ENCODE measurements at places on chromosomes 1 and 21.

GRCh38 chr1:229554886-229555621 lies 3.5 kb downstream of the ABCB10 start:
- no peak for DNase-seq

- DNase-seq, result peak; percentile 44
These were observed 25.0 kb downstream of the CD244 start for GRCh38 chr1:160837558-160838205.

- DNase-seq, result no peak
These were observed 221.6 kb downstream of the BRINP2 start for GRCh38 chr1:177392336-177392735.

DNA sequence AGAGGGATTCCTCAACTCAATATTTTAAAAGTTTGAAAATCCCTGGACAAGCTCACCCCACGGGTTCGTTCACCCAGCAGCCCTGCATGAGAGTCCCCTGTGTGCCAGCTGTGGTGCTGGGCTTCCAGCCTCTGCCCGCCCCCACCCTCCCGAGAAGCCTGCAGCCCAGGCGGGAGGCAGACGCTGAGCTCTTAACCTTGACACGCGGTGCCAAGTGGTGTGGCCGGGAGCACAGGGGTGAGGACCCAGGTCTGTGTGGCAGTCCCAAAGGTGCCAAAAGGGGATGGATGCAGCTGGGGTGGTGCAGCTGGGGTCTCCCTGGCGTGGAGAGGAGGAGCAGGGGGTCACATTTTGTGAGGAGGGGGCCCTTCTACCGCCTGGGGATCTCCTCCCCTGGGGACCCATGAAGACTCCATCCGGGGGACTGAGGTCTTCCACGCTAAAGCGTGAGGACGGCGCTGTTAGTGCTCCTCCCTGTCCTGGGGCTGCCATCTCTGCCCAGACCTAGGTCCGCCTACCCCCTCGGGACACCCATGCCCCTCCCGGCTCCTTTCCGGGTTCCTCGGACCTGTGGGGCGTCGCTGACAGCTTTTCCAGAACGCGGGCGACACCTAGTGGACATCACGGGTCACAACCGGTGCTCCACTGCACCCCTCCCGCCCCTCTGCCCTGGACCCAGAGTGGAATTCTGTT lies 12.9 kb downstream of the PLA2G2F start:
- peak; percentile 57 for DNase-seq

DNA sequence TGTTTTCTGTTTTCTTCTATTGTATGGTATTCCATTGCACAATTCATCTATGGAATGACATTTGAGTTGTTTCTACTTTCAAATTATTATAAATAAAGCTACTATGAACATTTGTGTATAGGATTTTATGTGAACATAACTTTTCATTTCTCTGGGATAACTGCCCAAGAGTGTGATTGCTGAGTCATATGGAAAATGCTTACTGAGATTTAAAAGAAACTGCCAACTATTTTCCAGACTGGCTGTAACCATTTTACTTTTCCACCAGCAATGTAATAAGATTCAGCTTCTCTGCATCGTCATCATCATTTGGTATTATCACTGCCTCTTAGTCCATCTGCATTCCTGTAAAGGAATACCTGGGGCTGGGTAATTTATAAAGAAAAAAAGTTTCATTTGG lies 779.6 kb upstream of the PRMT6 start:
- no peak for DNase-seq

GRCh38 chr1:234928642-234929041 lies 200.0 kb downstream of the TOMM20 start:
- no peak for DNase-seq

- DNase-seq, result no peak
These were observed 3.2 kb upstream of the KIAA1614 start for GRCh38 chr1:180909462-180909976.

GRCh38 chr1:15525050-15526020 lies 1.3 kb upstream of the DNAJC16 start:
- no peak for DNase-seq

DNA sequence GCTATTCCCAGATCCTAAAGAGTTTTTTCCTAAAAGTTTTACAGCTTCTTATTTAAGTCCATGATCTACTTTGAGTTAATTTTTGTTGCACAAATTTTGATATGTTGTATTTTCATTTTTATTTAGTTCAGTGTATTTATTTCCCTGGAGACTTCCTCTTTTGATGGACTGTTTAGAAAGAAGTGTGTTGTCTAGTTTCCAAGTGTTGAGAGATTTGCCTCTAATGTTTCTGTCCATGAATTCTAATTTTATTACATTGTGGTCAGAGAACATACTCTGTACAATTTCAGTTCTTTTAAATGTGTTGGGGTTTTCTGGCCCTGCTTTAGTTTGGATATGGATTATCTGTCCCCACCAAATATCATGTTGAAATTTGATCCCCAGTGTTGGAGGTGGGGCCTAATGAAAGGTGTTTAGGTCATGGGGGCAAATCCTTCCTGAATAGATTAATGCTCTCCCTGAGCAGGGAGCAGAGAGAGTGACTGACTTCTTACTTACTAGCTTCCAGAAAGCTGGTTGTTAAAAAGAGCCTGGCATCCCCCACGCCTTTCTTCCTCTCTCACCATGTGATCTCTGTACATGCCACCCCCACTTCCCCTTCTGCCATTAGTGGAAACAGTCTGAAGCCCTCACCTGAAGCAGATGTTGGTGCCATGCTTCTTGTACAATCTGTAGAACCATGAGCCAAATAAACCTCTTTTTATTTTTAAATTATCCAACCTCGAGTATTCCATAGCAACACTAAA lies 4.6 kb downstream of the CHD1L start:
- DNase-seq, result no peak

DNA sequence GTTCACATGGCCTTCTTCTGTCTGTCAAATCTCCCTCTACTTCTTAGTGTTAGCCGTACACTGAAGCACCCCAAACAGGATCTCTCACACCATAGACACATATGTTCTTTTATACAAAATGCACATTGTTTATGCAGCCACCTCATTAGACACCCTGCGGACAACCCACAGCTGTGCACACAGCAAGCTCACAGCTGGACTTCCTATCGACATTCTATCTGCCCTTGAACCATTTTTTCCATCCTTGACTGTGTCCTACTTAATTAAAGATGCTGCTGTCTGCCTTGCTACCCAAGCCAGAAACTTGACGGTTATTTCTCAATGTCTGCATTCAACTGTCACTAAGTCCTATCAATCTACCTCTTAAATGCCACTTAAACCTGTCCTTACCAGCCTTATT lies 3.2 kb upstream of the ZBTB21 start:
- no peak for DNase-seq

DNA sequence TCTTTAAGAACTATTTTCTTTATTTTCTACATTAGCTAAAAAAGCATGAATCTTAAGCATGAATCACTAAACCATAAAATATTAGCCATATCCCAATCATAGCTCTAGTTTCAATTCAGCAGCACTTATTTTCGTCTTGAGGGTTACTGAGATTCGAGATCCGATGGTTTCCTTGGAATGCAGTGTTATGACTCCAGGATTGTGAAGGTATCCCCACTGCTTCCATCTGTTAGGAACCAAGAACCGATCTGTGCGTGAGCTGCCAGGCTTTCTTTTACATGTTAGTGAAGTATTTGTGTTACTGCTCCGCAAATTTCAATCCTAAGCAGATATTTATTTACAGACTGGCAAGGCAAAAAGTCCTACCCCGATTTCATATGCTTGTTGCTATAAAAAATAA lies 18.8 kb downstream of the TNFRSF9 start:
- DNase-seq, result no peak

GRCh38 chr1:151098126-151098525 lies 27.6 kb downstream of the GABPB2 start:
- no peak for DNase-seq

- DNase-seq, result no peak
These were observed 6.0 kb upstream of the SH2D2A start for GRCh38 chr1:156822680-156823079.

DNA sequence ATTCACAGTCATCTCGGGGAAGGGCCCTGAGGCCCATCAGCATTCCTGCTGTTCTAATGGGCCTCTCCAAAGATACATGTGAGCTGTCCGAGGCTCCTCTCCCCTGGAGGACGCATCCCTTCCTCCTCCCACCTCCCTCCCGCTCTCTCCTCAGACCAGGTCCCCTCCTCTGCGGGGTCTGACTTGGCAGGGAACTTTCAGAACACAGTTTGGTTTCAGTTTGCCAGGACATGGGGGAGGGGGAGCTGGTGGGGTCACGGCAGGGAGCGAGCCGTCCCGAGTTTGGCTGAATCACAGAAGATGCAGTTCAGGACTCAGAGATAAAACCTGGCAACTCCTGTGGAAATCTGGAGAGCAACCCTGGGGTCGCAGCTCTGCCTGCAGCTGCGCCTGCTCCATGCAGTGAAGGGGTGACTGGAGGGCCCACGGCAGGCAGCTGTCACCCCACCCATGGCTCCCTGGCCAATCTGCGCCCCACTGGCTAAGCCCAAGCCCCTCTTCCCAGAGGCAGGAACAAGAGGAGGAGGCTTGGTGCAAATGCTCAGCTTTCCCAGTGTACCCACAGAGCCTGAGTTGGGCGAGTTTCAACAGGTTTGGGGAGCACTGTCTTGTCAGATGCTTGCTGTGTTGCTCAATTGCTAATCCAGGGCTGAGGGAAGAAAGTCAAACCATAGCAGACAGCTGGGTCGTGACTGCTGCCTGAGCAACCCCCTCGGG lies 5.7 kb downstream of the WNT4 start:
- DNase-seq, result no peak

DNA sequence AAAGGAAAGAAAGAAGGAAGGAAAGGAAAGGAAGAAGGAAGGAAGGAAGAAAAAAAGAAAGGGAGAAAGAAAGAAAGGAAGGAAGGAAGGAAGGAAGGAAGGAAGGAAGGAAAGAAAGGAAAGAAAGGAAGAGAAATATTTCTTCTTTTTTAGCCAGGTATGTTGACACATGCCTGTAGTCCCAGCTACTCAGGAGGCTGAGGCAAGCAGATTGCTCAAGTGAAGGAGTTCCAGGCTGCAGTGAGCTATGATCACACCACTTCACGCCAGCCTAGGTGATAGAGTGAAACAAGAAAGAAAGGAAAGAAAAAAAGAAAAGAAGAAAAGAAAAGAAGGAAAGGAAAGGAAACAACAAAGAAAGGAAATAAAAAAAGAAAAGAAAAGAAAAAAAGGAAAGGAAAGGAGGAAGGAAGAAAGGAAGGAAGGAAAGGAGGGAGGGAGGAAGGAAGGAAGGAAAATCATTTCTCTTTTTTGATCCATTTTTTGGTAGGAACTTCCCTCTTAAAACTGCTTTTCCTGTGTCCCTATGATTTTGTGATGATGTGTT lies 5.8 kb upstream of the ZMYM1 start:
- no peak for DNase-seq

DNA sequence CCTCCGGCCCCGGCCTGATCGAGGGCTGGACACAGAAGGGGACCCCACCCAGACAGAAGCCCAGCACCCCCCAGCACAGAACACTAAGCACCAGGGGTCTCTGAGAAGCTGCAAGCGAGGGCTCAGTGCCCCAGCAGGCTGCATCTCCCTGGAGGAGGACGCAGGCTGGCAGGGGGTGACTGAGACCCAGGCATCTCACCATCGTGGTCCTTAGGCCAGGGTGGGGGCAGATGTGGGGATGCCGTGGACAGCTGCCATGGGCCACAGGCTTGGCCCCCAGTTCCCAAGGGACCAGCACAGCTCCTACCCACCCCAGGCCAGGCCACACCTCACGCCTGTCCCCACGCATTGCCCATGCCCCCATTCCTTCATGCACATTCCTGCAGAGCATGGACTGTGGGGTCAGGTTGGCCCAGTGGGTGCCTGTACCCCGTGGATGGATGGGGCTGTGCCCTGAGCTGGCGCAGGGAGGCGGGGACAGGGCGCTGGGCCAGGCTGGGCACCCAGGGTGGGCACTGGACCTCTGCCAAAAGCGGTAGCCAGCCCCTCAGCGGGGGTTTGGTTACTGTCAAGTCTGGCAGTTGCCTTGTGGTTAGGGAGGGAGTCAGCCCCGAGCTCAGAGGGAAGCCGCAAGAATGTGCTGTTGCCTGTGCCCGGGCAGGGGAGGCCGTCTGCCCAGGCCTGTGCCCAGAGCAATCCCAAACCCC lies 61.5 kb downstream of the ARHGEF16 start:
- DNase-seq, result no peak

GRCh38 chr21:26167593-26167992 lies 3.0 kb downstream of the APP start:
- no peak for DNase-seq

GRCh38 chr1:201533836-201534235 lies 5.1 kb upstream of the NAV1 start:
- DNase-seq, result no peak

- DNase-seq, result no peak
These were observed 178.8 kb downstream of the FGGY start for GRCh38 chr1:59475737-59476136.

DNA sequence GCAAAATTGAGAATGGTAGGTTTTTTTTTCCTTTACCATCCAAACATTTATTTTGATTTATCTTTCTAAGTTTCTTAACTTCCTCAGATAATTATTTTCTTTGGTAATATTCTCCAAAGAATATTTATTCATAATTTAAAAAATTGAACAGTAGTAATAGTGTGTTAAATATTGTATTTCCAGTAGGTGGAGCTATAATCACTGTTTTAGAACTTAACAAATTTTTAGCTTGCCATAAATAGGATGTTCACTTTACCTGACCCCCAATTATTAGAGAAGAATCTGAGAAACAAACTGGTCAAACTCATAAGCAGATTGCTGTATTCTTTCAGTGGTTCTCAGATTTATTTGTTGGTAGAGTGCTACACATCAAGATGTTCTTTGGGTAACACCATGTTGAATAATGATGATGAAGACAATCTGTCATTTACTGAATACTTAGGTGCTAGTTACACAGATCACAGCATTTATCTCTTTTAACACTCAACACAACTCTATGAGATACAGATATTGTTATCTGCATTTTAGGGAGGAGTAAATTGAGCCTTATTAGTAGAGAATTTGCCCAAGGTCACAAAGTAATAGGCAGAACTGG lies 82.4 kb upstream of the GPR88 start:
- DNase-seq, result no peak

- DNase-seq, result no peak
These were observed 639.7 kb downstream of the LMO4 start for GRCh38 chr1:87968197-87968955.

GRCh38 chr1:116356673-116357072 lies 16.4 kb upstream of the ATP1A1 start:
- no peak for DNase-seq

GRCh38 chr1:160743266-160743665 lies 4.2 kb downstream of the SLAMF7 start:
- no peak for DNase-seq

- DNase-seq, result no peak
These were observed 154.0 kb downstream of the VPS13D start for GRCh38 chr1:12383786-12384185.

DNA sequence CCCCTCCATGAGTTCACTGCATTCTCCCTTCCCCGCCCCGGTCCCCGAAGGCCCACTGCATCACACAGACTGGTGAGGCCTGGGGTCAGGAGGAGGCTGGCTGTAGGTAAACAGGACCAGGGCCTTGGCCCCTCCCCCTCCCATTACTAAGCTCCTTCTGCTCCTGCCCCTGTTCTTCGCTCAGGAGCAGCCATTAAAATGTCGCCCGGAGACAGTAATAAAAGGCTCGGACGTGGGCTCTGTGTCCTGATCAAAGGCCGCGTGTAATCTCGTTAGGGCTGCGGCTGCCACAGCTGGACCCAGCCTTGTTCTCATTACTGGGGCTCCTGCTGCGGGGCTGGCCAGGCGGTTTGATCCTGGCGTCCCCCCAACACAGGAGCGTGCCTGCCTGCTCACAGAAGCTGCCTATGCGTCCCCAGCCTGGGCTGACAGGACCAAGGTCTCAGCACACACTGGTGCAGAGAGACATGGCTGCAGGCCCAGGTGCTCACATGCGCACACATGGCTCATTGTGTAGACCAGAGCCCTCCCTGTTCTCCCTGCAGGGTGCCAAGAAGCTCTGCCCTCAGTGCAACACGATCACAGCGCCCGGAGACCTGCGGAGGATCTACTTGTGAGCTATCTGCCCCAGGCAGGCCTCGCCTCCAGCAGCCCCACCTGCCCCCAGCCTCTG lies 24.0 kb downstream of the TMEM53 start:
- DNase-seq, result no peak

Data from stimulated activated CD8-positive, alpha-beta memory T cell treated with anti-CD3 and anti-CD28 coated beads, Interleukin-15, amount 100 ng/mL, for 24 hours (primary cell).